ENCODE measurements at places on chromosomes 5 and 9. TPM values are rescaled to one million over a fixed set of nuclear protein-coding genes. Genes with fewer than 3 reads are reported as not detected.

- peak; percentile 88 for DNase-seq
These were observed 618 bp downstream of the TNPO1 start for GRCh38 chr5:72817076-72817481.

DNA sequence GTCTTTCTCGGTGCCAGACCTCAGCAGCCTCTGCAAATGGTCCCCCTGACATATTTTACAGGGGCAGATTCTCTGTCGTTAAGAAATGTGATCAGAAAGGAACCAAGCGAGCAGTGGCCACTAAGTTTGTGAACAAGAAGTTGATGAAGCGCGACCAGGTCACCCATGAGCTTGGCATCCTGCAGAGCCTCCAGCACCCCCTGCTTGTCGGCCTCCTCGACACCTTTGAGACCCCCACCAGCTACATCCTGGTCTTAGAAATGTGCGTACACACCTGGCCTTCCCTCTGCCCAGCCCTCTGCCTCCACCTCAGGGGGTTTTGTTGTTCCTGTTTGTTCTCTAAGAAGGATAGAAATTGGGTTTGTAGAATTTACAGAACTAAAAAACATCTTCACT, 77.3 kb upstream of the OTULINL start:
- no peak for DNase-seq

ANKRD31 gene
- total RNA-seq, result under 0.01 TPM

PCDHGB6 gene
- total RNA-seq, result 2.8 TPM

TSC1 gene
- 44.2 TPM for total RNA-seq

TMC1 gene
- not detected for total RNA-seq

- DNase-seq, result no peak
These were observed 514 bp downstream of the FOXB2 start for GRCh38 chr9:77019926-77020412.

- peak; percentile 10 for DNase-seq
These were observed 86.3 kb downstream of the NLN start for GRCh38 chr5:65808251-65808741.

DNA sequence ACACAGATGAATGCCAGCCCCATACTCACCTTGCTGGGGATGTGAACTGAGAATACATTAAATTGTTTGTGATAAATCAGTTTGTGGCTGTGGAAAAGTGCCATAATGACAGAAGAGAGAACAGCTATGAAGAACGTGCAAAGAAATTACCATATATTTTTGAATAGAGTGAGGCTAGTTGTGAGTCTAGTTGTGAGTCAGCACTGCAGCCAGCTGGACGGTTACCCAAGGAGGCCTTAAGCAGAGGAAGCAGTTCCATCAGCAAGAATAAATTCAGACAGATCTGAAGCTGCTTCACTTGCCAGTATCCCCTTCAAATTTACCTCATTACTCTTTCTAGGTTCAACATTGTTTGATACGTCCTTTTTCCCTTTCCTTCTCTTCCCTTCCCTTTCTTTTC, 446.0 kb downstream of the MTRR start:
- DNase-seq, result no peak

COL27A1 gene
- 2.2 TPM for total RNA-seq

FCN2 gene
- not detected for total RNA-seq

GRCh38 chr5:125274938-125275724, 528.7 kb upstream of the ZNF608 start:
- DNase-seq, result peak; percentile 24

POC5 gene
- total RNA-seq, result 13.1 TPM

GRCh38 chr5:84279234-84279633, 105.4 kb downstream of the EDIL3 start:
- DNase-seq, result no peak

DNA sequence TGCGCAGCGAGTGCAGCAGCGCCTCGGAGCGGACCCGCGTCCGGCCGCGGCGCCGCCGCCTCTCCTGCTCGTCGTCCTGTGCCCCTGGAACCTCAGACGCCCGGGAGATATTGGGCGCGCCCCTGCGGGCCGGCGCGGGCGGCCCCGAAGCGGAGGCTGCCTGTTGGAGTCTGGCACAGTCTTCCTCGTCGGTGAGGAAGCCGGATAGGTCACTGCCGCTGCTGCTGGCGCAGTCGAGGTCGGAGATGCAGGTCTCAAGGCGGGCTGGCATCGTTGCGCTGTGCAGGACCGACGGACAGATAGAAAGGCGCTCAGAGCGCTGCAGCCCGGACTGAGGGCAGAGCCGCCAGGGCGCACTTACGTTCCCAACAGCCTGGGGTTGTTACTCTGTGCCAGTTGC, 344 bp downstream of the NEUROG1 start:
- DNase-seq, result no peak

DNA sequence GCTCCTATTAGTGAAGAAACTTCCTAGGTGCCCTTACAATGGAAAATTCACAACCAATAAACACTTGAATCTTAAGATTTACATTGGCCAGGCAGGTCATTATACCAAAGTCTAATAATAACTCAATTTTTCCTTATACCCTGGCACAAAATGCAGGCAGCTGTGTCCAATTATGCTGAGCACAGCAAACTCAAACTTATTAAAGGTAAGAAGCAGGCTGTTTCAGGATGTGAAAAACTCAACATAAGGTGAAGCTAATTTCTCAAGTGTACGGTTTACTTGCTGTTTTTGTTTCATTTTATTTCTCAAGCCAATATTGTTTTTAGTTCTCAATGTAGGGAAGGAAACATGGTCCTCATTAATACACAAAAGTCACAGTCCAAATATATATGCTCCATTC, 405.1 kb downstream of the KCTD16 start:
- DNase-seq, result no peak

- DNase-seq, result no peak
These were observed 17.9 kb downstream of the PRLR start for GRCh38 chr5:35212122-35212982.

- DNase-seq, result peak; percentile 78
These were observed 26.8 kb upstream of the RPL26L1 start for GRCh38 chr5:172932313-172933017.

DNA sequence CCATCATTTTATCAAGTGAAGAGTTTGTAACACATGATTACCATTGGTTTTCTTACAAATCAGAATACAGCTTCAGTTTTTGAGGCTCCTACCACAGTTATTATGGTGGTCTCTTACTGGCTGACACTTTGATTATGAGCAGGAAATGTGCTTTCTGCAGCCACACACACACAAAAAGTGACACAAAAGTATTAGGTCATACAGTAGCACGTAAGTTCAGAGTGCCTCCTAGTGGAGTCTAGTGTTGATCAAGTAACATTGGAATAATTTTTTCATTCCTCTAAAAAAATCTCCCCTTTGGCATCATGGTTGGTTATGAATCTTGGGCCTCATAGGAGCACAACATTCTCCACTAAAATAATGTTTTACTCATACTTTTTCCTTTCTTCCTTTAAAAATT, 37.6 kb downstream of the PAM start:
- DNase-seq, result no peak

- DNase-seq, result no peak
These were observed 132.5 kb upstream of the FBXL7 start for GRCh38 chr5:15367489-15367888.

GRCh38 chr5:68455216-68455615, 239.7 kb downstream of the PIK3R1 start:
- no peak for DNase-seq

PCDHGC5 gene
- 2.9 TPM for total RNA-seq

All from IMR-90 (cell line).